ENCODE measurements at places on chromosomes 2 and 18.

- DNase-seq: no peak
Measured at GRCh38 chr2:108806371-108807113, 20.0 kb downstream of the CCDC138 start.

GRCh38 chr2:70412294-70413070, 110.6 kb upstream of the FAM136A start:
- DNase-seq: no peak

DNA sequence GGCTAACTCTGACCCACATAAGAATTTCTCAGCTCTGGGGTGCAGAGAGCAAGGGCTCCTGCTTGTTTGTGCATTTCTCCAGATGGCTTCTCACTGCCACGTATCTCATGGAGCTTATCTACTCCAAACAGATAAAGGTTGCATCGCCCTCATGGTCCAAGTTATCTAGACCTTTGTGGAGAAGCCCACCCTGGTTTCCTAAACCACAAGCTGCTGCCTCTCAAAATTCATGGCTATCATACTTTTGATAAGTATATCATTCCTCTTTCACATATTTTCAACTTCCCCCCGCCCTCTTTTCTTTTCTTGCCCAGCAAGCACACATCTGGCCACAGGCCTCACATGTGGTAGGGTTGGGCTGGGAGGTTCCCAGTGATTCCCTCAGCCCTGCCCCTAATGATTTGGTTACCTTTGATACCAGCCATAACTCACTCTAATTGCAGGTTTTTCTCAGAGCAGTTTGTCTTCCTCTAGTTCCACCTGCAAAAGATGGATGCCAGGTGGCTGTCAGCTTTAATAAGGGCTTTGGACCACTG, 146.0 kb downstream of the RHBDD1 start:
- DNase-seq: no peak

GRCh38 chr2:23157812-23158211, 227.2 kb upstream of the KLHL29 start:
- DNase-seq: no peak

DNA sequence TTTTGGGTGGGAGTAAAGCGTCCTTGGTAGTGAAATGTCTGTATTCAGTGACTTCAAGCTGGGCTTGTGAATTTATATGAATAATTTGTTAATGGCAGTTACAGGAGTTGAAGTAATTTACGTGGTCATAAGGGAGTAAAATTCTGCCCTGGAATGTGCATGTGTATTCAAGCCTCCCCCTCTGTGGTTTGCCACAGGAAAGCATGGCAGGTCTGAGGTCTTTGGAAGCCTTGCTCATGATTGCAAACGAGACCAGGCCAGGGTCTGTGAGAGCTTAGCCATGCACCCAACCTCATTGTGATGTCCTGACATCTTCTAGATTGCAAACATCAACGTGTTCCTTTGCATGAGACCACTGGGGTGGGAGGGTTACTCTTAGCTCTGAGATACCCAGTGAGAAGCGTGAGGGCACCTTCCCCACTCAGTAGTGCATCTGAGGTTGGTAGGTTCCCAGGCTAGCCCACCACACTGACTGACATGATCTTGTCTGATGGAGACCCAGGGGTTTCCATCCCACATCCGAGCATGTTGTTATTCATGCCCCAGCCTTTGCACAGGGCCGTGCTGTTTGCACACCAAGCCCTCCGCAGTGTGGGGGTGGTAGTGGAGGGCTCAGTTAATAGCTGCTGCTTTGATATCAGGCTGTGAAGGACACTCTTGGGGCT, 216.5 kb downstream of the KLHL29 start:
- no peak for DNase-seq

- no peak for DNase-seq
Measured at GRCh38 chr2:233991196-233991595, 59.3 kb upstream of the SPP2 start.
